NCI-H1105 (cell line): ENCODE measurements at places on chromosomes 1 and 21.

DNA sequence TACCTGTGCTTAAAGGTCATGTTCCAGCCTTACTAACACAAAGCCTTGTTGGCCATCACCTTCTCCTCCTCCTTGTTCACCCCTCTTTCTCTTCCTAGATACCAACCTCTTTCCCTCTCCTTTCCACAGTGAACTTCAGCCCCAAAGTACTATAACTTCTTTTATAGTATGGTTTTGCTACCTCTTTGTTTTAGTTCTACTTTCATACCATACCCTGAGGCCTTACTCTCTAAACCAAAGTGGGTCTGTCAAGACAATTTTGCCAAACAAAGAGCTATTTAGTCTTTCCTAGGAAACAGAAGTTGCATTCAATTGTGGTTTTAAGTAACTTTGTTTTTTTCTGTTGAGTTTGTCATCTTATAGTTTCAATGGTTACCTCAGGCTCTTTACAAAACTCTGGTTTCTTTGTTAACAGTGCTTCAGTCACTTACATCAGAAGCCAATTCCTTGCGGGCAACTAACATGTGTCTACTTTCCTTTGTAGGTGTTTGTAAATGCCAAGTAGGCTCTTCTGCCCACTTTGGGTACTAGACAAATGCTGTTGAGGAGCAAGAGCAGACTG, 623.9 kb upstream of the PKN2 start:
- no peak for DNase-seq

DNA sequence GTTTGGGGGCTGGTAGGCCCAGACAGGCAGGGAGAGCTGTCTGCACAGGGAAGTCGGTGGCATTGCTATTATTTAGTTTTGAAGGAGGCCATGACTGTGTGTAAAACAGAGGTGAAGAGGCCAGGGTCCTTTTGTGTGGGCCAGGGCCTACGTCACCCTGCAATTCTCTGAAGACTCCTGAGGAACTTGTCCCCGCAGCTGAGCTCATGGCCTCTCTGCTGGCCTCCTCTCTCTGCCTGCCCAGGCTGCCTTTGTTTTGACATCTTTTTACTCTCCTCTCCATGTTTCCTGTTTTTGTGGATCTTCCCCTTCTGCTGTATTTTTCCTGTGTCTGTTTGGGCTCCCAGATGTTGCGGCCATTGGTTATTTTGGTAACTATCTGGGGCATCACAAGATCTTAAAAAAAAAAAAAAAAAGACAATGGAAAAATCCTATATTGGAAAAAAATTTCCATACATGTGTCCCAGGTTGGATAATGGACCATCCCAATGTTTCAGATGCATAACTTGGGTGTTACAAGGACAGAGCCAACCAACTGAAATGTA, 280.7 kb downstream of the RPS6KC1 start:
- no peak for DNase-seq

- DNase-seq, result no peak
These were observed 33.7 kb downstream of the PRDM15 start for GRCh38 chr21:41845310-41846032.

DNA sequence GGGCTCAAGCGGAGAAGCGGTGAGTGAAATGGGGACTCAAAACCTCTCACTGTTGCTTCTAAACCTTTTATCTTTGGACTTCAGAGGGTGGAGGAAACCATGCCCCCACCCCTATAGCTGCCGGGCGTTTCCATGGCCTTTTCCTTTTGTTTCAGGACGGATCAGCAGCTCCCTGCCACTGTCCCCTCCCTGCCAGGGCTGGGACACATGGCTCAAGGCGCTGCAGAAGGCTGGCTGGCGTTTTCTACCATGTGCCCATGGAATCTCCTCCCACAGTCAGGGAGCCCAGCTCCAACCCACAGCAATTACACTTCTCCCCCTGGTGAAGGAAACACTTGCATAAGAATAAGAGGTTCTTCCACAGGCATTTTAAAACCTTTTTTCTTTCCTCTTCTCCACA, 812.7 kb downstream of the PLA2G4A start:
- DNase-seq, result no peak

GRCh38 chr1:37561133-37562132, 4.7 kb downstream of the DNALI1 start:
- no peak for DNase-seq

DNA sequence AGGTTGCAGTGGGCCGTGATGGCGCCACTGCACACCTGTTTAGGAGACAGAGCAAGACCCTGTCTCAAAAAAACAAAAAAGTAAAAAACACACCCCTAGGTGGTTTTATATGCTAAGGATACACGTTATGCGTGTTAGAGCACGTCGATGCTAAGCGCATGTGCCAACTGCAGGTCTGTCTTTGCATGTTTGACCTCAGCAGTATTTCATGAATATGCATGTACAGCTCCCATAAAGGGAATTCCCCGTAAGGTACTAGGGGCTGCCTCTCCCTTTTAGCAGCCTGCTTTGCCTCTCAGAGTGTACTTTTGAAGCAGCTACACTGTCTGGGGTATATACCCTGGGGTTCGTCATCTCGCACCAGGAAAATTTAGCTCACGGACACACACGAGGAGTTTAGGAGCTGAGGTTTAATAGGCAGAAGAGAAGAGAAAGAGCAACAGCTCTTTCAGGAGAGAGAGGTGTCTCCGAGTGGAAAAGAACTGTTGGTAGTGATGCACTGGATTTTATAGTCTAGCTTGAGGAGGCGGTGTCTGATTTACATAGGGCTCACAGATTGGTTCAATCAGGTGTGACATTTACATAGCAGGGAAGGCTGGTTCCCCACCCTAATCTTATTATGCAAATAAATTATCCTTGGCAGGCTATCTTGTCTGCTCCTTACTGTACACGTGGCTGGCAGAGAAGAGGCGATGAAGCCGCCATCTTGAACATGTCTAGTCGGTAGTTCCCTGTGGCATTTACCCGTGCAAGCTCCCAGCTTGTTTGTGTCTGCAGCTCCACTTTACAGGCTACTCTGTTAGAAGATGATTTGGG, 4.2 kb upstream of the OTUD3 start:
- no peak for DNase-seq

DNA sequence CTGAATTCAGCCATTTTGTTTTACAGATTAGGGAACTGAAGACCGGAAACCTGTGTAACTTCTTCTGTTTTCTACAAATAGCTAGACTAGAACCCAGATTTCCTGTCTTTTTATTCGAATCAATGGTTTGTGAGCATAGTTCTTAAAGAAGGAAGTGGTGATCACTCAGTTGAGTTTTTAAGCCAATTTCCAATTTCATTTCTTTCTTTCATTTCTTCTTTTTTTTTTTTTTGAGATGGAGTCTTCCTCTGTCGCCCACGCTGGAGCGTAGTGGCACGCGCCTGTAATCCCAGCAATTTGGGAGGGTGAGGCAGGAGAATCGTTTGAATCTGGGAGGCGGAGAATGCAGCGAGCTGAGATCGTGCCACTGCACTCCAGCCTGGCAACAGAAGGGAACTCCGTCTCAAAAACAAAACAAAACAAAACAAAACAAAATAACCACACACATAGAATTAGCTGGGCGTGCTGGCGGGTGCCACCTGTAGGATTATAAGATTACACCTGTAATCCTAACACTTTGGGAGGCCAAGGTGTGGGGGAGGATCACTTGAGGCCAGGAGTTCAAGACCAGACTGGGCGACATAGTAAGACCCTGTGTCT, 3.0 kb upstream of the MDM4 start:
- DNase-seq, result no peak
